ENCODE measurements at places on chromosomes 12 and 14.

DNA sequence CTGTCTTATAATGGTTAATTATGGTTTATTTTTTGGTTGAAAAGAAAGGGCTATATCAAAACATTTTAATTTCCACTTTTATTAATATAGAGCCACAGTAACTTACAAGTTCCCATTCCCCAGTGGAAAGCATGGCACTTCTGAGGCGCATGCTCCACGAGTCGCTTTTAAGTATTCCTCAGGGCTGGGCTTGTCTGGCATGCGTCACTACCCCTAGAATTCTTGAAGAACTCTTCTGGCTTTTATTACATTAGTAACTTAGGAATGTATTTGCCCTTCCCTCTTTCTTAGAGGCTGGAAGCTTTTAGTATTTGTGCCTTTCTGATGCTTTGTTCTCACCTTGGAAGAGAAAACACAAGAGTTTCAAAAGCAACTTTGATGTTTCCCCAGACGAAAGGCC lies 81.1 kb downstream of the ESR2 start:
- no peak for DNase-seq

GRCh38 chr12:113678223-113679119 lies 206.8 kb upstream of the LHX5 start:
- no peak for DNase-seq

GRCh38 chr12:45379261-45379660 lies 163.4 kb downstream of the ANO6 start:
- no peak for DNase-seq

- DNase-seq = no peak
Observed at GRCh38 chr14:77364146-77364545, 12.7 kb downstream of the TMED8 start.

DNA sequence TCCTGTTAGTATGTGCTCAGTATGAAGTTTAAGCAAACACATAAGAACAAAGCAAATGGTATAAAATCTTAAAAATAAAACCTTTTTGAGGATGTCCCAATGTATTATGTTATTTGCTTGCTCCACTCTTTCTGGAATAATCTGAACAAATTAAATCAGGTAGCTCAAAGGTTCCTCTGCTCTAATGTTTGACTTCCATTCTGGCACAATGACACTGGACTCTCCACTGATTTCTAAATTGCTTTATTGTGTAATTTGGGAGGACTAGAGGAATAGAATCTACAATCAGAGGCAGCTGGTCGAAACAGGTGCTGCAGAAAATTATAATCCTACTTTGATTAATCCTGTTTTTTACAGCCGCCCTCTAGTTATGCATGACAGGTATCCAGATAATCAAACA lies 523.7 kb upstream of the FOXG1 start:
- DNase-seq = no peak

- DNase-seq = no peak
Observed at GRCh38 chr14:55126932-55127459, 2.1 kb upstream of the LGALS3 start.

DNA sequence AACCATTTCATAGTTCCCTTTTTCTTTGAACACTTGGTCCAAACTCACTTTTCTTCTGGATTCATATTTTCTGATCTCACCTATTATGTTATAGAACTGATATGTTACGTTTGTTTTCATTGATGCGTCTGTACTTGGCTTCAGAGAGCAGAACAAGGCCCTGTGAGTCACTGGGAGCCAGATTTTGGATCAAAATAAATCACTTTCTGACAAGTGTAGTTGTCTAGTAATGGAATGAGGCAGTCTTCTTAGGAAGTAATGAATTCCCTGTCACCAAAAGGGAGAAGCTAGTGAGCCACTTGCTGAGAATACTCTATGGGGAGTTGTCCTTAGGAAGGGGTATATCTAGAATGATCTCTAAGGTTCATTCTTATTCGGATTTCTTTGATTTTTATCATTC lies 10.2 kb downstream of the BICD1 start:
- DNase-seq = no peak

GRCh38 chr12:64137117-64137516 lies 85.0 kb downstream of the KICS2 start:
- no peak for DNase-seq

DNA sequence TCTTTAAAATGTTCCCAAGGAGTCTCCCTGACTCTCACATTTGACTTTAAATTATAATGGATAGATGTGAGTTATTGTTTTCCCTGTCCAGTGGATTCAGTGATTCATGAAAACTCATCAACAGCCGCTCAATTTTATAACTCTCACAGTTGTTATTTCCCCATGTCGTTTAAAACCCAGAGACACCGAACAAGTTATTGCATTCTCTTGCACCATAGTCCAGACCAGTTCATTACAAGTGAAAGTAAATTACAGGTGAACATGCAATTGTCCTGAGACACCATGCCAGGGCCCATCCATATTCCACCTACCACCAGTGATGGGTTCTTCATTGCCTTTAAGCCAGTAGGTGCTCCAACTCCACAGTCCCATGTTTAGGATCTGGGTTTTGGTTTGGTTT lies 85.7 kb upstream of the CMKLR1 start:
- DNase-seq = no peak

DNA sequence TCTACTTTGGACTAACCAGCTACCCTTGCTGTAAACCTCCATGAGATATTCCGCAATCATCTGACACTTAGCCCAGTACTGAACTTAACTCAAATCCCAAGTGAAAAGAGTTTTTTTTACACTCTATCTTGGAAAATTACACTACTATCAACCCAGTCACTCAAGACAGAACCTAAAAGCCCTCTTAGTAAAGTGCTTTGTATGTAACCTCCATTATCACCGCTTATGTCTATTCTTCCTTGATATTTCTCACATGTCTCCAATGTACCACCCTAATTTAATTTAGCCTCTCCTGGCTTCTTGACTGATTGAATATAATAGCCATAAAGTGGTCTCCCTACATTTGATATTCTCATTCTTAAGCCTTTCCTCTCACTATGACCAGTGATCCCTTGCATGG lies 168.8 kb upstream of the SYT1 start:
- no peak for DNase-seq

- no peak for DNase-seq
Observed at GRCh38 chr14:104399432-104400155, 180.0 kb upstream of the C14orf180 start.

DNA sequence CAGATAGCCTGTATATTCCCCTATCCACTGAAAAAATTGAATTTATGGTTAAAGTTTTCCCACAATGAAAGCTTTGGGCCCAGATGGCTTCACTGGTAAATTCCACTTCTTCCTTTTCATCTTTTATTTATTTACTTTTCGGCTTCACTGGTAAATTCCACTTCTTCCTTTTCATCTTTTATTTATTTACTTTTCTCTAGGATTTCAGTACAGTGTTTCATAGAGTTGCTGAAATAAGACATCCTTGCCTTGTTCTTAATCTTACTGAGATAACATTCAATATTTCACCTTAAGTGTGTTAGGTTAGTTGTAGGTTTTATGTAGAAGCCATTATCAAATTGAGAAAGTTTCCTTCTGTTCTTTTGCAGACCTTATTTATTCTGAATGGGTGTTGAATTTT lies 18.9 kb upstream of the KLRG1 start:
- DNase-seq = no peak

GRCh38 chr12:22353615-22354325 lies 19.3 kb upstream of the ST8SIA1 start:
- no peak for DNase-seq

GRCh38 chr12:30201301-30202160 lies 417.8 kb upstream of the TMTC1 start:
- no peak for DNase-seq

DNA sequence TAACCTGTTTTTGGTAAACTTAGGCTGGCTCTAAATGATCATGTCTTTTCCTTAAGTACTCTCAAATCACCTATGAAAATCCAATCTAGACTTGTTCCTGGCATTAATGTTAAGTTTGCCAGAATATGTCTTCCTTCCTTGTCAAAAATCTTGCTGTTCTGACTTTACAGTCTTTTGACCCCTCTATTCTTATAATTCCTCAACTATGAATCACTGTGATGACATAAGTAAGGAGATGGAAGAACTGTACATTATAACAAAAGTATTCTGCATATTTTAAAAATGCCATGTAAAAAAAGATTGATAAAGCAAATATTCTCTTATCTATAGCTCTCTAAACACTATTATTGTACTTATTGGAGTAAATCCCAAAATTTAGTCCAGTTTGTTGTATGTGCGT lies 51.4 kb upstream of the BAZ1A start:
- no peak for DNase-seq

DNA sequence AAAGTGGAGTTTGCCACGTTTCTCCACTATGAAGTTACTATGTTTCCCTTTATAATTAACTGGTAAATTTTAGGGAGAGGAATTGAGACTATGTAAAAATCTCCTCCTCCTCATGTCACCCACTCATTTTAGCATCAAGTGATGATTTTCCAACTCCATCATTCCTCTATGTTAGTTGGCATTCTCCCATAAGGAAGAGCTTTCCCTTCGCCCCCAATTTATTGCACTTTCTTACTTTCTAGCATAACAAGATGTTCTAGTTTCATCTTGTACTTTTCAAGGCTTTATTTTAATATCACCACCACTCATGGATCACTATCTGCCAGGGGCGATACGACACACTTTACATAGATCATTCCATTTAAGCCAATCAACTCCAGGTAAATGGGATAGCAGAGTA lies 97.1 kb downstream of the RPS6KA5 start:
- no peak for DNase-seq

DNA sequence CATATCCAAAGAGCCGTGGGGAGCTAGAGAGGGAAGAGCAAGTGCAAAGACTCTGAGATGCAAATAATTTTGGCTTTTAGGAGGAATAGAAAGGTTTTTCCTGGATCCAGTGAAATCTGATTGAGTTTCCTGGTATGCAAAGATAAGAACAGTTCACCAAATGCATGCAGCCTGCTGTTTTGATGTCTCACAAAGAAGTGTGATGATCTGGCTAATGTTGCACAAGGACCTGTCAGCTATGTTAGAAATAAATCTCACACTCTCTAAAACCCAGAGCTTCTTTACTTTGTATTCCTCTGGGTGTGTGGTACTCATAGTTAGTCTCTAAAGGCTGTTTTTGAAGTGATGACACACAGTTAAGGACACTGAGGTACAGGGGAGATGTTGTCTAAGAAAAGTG lies 321.4 kb downstream of the AACS start:
- DNase-seq = no peak

GRCh38 chr12:123971449-123971769 lies 1.2 kb downstream of the CCDC92 start:
- no peak for DNase-seq

DNA sequence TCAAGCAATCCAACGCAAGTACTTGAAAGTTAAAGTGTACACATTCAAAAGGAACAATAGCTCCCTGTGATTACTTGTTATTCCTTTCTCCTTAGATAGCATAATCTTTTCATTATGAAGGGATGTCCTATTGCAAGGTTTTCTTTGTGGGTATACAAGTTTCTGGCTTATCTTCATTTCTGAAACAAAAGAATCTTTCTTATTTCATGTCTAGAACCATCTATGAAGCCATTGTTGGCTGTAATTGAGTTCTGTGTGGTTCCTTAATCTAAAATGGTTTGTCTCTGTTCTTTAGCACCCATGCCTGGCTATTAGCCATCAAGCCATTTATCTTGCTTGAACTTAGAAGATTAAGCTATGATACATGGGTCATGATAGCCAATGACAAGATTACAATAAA lies 95.0 kb downstream of the VEZT start:
- DNase-seq = no peak

DNA sequence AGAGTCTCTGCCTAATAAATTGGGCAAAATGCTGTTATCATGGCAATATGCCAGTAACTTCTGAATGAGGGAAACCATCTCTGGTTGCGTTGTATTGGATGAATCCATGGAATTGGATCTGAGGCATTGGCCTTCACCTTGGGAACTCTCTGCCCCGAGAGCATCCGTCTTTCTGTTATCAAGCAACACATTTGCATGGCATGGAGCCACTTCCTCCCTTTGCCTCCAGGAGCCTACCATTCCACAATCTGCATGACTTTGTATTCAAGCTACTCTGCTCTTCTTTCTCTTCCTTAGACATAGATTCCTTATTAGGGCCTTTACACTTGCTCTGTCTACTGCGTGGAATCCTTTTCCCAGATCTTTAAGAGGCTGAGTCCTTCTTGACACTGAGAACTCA lies 57.2 kb downstream of the RIC8B start:
- DNase-seq = no peak

DNA sequence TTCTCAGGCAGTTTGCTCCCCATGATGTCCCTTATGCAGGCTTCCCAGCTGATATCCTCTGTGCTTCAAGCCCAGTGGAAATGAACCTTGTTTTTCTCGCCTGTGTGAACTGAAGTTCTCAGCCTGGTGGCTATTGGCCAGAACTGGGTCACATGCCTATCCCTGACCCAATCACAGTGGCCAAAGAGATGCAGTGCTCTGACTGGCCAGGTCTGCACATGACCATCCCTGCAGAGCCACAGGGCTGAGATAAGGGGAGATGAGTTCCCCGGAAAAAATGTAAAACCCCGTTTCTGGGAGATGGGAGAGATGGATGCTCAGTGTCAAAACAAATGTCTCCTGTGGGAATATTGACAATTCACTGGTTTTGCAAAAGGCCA lies 34.7 kb upstream of the FZD10 start:
- DNase-seq = no peak

DNA sequence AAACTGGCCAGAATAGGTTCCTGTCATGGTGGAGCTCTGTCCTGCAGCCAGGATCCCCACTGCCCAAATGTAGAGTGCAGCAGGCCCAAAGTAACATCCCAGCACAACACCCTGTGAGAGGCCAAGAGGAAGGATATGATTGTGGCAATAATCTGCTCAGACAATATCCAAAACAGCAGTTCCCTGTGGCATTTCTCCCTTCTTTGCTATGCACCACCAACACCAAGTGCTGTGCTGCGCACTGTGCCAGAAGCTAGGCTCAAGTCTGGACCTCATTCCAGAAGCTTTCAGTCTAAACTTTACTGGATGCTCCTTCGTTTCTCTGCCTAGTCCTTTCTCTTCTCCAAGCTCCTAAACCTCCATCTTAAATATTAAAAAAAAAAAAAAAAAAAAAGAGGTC lies 33.4 kb downstream of the SLC11A2 start:
- DNase-seq = no peak

DNA sequence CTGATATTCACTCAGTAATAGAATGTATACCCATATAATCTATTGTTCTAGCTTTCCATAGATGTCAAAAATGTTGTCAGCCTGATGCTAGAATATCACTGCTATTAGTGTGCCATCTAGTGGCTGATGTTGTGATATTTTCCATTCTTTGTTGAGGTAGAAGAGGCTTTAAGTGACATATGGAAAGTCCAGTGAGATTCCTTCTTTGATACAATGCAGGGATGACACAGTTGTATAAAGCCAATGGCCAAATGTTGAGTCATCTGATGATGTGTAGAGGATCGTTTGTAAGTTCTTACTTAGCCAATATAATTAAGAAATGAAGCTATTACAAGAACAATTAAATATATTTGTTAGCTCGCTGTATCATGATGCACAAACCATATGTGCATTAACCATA lies 58.1 kb upstream of the PCED1B start:
- no peak for DNase-seq

GRCh38 chr12:104588047-104588920 lies 131.5 kb downstream of the CHST11 start:
- DNase-seq = no peak
